ENCODE measurements at places on chromosomes 7 and 10.

GRCh38 chr7:149811221-149811620 lies 27.0 kb upstream of the ZNF862 start:
- DNase-seq = peak; percentile 17

GRCh38 chr10:99280472-99280871 lies 44.8 kb upstream of the HPSE2 start:
- DNase-seq = no peak

DNA sequence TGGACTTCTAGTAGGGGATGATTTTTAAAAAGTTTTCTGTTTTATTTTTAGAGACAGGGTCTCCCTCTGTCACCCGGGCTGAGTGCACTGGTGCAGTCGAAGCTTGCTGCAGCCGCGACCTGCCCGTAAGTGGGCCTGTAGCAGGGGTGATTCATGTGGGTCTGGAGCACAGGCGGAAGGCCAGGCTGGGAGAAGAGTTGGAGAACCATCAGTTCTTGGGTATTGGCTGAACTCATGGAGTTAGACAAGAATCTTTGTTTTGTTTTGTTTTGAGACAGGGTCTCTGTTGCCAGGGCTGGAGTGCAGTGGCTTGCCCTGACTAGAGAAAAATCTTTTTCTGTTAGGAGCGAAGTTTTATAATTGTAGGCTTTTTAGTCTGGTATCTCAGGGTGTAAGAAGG lies 5.7 kb downstream of the SRRT start:
- DNase-seq = no peak

DNA sequence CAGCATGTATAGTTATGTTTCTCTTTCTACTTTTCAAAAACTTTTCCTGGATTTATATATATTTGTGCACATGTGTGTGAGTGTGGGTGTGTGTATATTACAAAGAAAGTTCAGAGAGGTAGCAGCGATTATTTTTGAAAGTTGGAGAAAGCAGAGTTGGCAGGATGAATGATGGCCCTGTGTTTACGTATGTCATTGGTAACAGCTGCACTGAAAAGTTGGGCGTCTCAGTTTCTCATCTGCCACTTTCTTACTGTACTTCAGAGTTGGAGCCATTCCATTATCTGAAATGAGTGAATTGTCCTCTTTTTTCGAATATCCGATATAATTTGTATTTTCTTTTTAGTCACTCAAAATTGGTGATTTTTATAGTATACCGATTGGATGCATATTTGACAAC lies 172.2 kb downstream of the CDK14 start:
- DNase-seq = no peak

DNA sequence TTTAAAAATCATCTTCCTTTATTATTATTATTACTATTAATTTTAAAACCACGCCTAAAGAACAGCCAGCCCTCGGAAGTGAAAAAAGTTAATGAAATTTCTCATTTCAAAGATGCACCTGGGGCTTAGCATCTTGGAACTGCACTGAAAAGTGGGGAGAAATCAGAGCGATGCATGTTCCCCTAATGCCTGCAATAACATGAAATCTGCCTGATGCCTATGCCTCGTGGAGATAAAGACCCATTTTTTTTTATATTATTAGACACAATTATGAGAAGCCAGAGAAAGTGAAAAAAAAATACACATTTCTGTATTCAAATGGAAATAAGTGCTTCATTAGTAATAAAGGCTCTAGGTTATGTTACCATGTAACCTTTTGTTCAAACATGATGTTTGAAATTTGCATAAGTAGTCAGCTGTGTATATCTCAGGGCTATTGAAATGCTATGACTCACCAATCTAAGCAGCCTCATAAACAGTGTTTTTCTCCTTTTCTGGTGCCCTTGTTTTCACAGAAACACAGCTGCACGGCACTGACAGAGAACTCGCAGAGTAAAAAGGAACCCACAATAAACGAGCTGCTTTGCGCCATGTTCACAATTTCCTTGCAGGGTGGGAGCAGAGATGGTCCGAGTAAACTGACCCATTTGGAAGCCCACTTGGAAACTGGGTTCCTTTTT lies 175.8 kb upstream of the PRKCQ start:
- no peak for DNase-seq

DNA sequence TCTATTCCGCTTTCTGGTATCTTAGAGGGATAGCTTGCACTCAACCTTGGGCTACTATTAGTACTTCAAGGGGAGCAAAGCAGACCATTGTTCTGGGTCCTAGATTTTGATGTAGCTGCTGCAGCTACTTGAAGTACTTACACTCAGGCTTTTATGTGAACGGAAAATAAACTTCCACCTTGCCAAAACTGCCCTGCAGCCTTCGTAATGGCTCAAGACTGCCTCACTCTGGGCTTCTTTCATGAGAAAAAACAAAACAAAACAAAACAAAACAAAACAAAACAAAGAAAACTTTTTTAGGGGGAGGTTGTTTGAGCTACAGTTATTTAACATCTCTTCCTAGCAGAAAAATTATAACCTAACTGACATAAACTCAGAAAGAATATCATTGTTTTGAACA lies 19.4 kb upstream of the EPHB6 start:
- no peak for DNase-seq

GRCh38 chr7:114081606-114082425 lies 163.0 kb upstream of the PPP1R3A start:
- peak; percentile 65 for DNase-seq

DNA sequence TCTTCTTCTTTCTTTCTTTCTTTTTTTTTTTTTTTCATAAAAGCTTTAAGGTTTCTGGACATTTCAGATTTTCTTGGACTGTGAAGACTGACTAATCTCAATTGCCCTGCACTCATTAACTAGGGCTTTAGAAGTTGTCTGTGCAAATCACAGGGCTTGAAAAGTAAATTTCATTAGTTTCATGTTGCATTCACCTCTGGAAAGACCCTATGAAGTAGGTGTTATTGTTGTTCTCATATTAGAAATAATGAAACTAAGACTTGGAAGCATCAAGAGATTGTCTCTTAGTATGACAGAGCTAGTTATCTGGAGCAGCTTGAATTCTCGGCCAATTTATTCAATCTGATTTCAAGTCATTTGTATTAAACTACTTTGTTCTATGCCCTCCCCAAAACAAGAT lies 28.2 kb upstream of the SEMA3D start:
- no peak for DNase-seq

GRCh38 chr10:124689911-124690498 lies 54.2 kb downstream of the FAM53B start:
- DNase-seq = no peak

DNA sequence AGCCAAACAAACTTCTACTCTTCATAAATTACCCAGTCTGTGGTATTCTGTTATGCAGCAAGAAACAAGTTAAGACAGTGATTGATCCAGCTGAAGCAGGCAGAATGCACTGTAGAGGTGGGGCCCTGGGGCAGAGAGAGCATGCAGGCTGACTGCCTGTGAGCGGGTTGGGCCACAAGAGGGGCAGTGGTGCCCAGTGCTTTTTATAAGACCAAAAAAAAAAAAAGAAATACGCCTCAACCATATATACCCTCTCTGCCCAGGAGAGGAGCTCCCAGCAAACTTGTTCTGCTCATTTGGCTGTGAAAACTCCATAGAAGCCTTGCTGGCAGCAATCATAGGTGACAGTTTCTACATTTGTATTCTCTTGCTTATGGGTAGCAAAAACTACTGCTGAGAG lies 104.7 kb downstream of the SORBS1 start:
- DNase-seq = no peak

DNA sequence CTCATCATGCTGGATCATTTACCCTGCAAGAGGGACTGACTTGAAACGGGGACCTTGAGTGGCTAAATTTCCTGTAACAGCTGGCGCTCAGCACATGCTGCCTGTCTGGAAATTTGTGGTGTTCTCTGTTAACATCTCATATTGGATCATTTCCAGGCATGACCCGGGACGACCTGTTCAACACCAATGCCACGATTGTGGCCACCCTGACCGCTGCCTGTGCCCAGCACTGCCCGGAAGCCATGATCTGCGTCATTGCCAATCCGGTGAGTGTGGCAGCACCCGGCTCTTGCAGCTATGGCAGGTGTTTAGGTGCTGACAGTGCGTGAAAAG lies 9.9 kb downstream of the MDH2 start:
- no peak for DNase-seq

DNA sequence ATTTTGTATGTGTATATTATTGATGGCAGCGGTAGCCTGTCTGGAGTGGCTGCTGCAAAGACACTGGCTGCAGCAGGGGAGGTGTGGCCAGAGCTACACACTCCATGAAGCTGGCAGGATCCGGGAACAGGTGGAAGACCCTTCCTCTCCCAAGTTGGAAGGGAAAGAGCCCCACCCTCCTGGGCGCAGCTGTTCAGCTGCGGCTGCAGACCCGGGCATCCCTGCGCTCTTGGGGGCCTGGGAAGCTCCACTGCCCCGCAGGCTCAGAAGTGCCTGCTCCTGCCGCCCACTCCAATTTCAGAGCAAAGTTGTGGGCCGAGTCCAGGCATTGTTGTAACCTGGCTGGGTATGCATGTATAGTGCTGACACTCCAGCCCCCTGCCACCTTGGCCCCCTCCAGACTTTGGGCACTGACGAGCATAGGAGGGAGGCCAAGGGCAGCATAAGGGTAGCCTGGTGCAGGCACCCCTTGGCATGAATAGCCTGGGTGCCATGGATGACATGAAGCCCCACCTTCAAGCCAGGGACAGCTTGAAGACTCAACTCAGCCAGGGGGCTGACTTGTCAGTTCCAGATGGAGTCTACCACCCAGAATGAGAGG lies 90.7 kb upstream of the TMEM168 start:
- no peak for DNase-seq

GRCh38 chr7:8255680-8256655 lies 6.0 kb downstream of the ICA1 start:
- no peak for DNase-seq

GRCh38 chr7:139648391-139648861 lies 124.9 kb downstream of the CLEC2L start:
- DNase-seq = no peak

DNA sequence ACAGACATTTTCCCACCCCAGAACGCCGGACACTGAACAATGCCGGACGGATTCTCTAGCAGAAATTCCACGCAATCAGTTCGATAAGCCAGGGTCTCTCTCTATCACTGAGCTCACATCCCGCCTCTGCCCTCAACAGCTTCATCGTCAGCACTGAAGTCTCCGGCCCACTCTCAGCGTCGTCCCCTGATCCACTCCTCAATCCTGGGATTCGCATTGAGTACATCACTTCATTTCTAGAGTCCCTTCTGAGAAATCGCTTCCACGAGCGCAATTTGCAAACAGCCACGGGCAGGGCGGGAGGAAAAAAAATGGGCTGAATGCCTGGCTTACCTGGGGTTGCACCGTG lies 365 bp downstream of the YME1L1 start:
- DNase-seq = peak; percentile 61

DNA sequence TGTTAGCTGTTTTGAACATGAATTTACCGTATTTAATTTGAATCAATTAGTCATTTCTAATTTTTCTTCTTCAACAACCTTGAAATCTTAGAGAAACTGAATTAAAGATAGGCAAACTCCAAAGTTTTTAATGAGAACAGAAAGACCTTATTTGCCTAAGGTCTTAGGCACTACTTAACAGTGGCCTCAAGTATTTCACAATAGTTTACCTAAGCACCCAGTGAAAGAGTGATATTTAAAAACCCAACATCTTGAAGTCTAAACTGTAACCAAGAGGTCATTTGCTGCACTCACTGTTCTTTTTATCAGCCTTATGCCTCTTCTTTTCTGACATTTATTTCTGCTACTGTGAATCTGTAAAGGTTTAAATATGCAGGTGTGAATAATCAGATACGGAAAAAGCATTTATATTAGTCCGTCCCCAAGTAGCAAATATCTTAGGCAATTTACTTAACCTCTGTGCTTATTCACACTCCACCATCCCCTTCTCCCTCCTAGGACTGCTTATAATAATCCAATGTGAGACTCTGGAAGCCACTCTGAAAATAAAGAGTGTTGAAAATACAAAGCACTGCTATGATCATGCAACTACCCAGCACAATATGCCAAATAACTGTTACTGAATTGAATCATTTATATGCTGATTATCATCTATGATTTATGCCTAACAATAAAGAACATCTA lies 105.7 kb downstream of the ELAPOR2 start:
- no peak for DNase-seq

DNA sequence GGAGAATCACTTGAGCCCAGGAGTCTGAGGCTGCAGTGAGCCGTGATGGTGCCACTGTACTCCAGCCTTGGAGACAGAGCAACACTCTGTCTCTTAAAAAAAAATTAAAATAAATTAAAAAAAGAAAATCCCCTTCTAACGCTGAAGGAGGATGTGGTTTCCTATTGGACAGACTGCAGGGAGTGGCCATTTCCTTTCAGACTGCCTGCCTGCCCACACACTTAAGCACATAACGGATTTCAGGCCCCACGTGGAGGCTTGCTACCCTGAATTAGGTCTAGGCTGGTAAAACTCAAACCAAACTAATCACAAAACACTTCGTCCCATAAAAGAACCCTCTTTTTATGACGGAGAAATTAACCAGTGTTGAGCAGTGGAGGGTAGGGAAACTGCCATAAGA lies 34.0 kb downstream of the GATA3 start:
- DNase-seq = peak; percentile 38

DNA sequence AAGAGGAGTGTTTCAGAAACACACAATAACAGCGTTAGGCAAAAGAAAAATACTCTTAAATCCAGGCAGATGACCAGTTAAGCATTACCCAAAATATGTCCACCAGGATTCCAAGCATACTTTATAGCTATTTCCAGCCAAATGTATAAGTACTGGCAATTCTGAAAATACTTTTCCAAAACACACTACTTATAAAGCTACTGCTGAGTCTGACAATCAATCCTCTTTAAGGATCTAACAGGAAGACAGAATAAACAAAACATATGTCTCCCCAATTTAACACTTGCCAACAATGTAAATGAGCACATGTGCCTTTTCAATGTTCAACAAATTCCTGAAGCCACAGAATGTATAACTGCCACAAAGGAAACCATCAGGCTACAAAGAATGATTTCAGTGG lies 370.9 kb downstream of the SORCS1 start:
- DNase-seq = no peak

DNA sequence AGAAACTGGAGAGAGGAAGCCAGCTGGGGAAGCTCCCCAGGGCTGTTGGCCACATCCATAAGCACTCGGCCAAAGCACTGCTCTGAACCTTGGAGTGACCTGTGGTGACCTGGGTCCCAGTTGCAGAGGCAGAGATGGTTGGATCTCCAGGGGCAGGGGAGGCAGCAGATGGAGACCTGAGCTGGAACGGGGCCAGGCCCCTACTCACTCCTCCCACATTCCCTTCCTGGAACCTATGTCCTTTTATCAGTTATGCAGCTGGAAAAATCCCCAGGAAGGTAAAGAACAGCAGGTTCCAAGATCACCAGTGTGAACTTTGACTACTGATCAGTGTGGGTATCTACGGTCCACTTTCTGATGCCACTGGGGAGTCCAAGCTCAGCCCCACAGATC lies 9.6 kb upstream of the PNLIPRP2 start:
- no peak for DNase-seq

DNA sequence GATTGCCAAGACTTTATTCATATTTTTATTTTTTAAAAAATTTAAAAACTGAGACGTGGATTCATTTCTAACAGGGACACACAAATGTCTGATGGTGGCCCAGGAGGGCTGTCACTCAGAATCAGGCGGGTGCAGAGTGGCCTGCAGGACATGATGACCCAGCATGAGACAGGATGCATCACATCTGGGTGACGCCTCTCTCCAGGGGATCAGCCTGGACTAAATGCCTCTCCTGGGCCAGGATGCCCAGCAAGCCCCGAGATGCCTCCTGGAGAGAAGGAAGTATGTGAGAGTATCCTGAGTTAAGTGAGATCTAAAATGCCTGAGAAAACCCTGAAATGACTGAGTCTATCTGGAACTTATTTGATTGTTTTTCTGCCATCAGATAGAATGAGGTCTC lies 16.9 kb upstream of the MTURN start:
- no peak for DNase-seq
